CD4-positive, alpha-beta T cell treated with Interleukin-2 at 100 ng/mL for 4 hours (primary cell): ENCODE measurements at places on chromosomes 2 and 18.

GRCh38 chr18:13455960-13456481 is 237.5 kb downstream of the LDLRAD4 start:
- DNase-seq, result peak; percentile 40

- peak; percentile 39 for DNase-seq
These were observed 141.5 kb downstream of the WDSUB1 start for GRCh38 chr2:159144776-159145614.

- no peak for DNase-seq
These were observed 362.8 kb downstream of the FBXO15 start for GRCh38 chr18:73784853-73785252.

DNA sequence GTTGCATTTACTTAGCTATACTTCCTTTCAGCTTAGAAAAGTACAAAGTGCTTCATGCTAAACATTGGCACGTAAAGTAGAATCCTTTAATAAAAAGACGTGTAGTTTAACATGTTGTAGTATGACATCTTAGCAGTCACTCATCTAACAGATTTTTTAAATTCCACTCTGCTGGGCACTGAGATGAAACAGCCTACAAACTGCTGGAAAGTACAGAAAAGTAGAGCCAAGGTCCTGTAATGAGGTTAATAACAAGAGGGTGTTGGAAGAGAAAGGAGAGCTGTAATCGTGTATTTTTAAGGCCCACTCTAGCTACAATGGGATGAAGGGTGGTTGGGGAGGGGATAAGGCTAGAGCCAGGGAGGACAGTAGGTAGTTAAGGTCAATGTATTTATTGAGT is 10.7 kb downstream of the CD8A start:
- no peak for DNase-seq

GRCh38 chr2:29450596-29451222 is 335.5 kb downstream of the CLIP4 start:
- DNase-seq, result no peak

DNA sequence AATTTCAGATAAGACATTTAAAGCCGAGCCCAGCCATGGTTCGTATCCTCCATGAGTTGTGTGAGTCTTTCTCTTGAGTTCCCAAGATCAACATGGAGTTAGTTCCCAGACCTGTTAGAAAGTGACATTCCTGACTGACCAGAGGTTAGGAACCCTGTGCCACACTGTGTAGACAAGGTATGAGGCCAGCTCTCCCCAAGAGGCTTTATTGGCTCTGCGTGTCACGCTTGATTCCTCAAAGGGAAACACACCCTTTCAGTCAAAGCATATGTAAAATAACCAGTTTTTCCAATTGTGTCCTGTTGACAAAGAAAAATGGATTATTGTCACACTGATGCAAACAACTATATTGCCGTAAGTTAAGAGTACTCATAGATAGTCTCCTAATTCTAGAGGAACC is 1.2 kb downstream of the SULT1C3 start:
- no peak for DNase-seq

- no peak for DNase-seq
These were observed 24.0 kb upstream of the MARCO start for GRCh38 chr2:118918017-118918416.

GRCh38 chr2:127173057-127173456 is 47.0 kb downstream of the CYP27C1 start:
- no peak for DNase-seq
